ENCODE measurements at places on chromosomes 7 and 10.
A peak's percentile ranks its signal among the peaks of the same experiment; 100 is the strongest.

GRCh38 chr7:78402096-78402495 is 603.5 kb downstream of the PHTF2 start:
- no peak for DNase-seq

- no peak for DNase-seq
Measured at GRCh38 chr7:116911801-116912200, 41.5 kb upstream of the ST7 start.

DNA sequence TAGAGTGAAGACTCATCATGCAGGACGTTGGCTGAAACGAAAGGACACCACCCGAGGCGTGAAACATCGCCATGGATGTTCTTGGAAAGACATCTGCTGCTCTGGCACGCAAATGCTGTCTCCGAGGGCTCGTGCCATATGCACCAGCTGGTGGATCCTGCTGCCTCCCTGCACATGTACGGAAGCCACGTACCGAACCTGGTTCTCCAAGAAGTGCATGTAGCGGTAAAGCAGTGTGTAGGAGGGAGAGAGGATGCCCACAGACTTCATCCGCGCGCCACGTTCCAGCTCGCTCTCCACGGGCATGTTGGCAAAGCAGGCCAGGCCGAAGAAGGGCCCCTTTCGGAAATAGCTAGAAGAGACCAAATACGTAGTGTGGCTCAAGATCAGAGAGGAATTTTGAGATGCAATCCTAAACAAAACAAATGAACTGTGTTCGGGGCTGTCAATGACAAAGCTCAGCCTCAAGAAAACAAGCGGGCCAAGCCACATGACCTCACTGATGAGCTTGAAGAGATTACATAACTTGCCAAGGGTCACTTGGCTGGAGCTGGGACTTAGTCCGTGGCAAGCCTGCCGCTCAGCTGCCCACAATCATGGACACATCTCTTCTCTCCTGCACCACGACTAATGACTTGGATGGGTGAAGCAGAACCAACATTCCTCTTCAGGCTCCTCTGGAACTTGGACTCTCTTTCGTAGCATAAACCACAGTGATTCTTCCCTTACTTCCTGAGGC is 16.5 kb downstream of the DENND11 start:
- DNase-seq, result peak; percentile 91

- no peak for DNase-seq
Measured at GRCh38 chr7:76428868-76429805, 4.4 kb downstream of the ZP3 start.

- DNase-seq, result no peak
Measured at GRCh38 chr10:17368708-17369272, 85.6 kb downstream of the ST8SIA6 start.

DNA sequence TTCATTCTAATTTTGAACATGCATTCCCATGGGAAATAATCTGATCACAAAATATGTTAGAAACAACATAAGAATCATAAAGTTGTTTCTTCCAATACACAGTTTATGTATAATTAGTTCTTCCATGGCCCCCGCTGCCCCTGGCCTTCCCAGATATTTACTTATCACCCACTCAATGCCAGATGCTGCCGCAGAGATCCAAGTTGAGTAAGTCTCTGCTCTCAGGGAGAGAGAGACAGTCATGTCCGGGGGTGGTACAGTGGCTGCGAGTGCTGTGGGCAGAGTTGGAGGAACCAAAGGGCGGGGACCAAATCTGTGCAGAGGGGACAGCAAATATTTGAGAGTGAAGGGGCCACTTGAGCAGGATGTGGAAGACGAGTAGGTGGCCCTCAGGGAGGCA is 37.1 kb downstream of the COL26A1 start:
- no peak for DNase-seq

GRCh38 chr7:122726881-122727280 is 24.2 kb upstream of the RNF148 start:
- DNase-seq, result no peak

- peak; percentile 59 for DNase-seq
Measured at GRCh38 chr10:100347568-100348195, 649 bp downstream of the SCD start.

- no peak for DNase-seq
Measured at GRCh38 chr7:1624999-1625927, 44.8 kb upstream of the ELFN1 start.

DNA sequence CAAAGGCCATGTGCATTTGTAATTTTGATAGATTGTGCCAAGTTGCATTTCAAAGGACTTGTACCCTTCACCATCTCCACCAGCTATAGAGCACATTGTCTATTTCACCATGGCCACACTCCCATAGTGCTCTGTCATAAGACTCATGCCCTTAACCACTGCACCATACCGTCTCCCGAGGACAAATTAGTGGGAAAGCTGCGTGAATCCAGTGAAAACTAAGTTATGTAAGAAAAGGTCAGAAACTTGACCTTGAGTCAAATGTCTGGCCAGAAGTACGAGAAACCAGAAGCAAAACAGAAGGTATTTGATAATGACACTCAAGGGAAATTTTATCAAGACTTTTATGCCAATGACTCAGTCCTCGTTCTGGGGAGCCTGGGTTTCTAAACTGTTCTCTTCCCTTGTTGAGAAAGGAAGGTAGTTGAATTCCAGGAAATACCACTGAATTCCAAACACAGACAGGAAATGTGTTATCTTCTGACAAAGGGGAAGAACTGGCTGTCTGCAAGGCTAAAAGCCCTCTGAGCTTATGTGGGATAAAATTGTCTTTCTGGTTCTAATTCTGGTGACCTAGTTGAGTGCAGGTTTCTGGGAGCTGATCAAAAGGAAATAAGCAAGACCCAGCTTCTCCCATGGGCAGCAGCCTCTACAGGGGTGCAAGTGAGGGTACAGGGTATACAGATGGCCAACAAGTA is 49.7 kb downstream of the CDK1 start:
- DNase-seq, result no peak

- no peak for DNase-seq
Measured at GRCh38 chr10:127142136-127142535, 54.3 kb downstream of the INSYN2A start.

DNA sequence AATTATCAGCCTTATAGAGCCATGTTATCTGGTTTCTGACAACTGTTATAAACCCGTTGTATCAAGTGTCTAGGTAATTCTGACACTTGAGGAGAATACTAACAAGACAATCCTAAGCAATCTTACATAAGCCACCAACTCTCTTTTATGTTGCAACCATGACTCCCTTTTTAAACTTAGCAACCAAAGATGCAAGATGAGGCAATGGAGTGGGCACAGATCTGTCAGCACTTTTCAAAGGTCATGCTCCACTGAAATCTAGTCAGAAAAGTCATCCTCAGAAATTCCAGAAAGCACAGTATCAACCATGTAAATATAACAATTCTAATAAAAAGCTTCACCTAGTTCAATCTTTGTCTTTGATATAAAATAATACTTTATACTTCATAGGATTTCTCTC is 77.0 kb upstream of the SEMA3A start:
- DNase-seq, result no peak

- no peak for DNase-seq
Measured at GRCh38 chr10:119268871-119269506, 61.6 kb downstream of the GRK5 start.

- no peak for DNase-seq
Measured at GRCh38 chr10:37314350-37314749, 189.0 kb downstream of the ANKRD30A start.

GRCh38 chr10:132847856-132848255 is 61.9 kb upstream of the NKX6-2 start:
- DNase-seq, result no peak

DNA sequence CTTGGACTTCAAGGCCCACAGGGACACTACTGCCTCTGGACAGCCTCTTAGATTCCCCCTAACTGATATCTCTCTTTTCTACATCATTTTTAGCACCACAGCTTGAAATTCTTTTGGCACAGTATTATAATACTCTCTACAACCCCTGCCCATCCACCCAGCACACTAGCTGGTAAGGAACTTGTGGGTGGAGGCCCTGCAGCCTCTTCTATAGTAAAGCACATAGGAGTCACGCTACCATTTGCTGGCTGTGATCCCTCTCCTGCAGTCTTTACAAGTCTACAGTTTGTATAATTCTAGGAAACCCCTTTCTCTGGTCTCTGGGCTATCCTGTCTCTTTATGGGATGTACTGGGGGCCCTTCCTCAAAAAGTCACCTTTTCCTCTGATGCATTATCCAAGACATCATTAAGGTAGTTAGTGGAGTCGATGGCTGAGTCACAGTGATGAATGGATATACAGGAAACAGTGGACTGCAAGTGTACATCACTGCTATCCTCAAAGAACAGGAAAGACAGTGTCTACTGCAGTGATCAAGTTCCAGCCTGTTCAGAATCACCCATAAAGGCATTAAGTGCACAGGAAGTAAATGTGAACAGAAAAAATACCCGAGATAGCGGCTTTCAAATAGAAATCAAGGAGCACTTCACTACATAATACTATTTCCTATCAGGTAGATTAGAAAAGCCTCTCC is 54.4 kb downstream of the STK17A start:
- no peak for DNase-seq

- no peak for DNase-seq
Measured at GRCh38 chr7:124618871-124619270, 146.7 kb downstream of the GPR37 start.

- peak; percentile 76 for DNase-seq
Measured at GRCh38 chr7:28686418-28686800, 271.7 kb downstream of the TRIL start.

DNA sequence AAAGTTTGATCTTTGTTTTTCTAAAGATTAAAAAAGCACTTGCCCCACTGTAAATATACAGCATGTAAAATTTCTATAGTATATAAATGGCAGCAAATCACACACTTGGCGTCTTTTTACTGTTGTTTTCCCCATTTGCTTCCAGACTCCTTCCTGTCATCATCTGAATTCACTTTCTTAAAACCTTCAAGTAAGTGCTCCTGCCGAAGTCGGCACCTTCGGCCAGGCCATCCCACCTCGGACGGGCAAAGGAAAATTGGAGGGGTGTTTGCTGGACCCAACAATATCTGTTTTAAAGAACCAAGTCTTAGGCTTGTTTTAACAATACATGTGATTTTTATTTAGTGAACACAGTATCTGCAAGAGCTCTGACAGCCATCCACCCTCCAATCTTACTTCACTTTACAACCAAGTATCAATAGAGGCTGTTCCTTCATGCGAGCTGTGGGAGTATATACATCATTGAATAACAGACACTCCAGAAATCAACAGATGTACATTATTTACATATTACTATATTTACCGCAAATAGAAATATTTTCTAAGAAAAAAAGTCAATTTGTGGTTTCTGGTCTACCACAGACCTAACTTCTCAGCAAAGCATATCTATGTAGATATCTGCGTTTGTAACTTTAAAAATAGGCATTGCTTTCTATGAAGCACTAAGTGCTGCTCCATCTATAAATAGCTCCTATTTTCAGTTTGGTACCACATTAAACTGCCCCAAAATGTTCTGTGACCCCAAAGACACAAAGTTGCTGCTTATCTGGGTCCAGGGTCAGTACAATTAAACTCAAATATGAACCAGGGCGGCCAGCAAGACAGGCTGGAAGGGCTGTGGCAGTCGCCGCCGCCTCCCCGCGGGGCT is 110.7 kb downstream of the CYTH3 start:
- DNase-seq, result no peak

GRCh38 chr7:149414745-149415390 is 46.0 kb downstream of the ZNF777 start:
- DNase-seq, result no peak

DNA sequence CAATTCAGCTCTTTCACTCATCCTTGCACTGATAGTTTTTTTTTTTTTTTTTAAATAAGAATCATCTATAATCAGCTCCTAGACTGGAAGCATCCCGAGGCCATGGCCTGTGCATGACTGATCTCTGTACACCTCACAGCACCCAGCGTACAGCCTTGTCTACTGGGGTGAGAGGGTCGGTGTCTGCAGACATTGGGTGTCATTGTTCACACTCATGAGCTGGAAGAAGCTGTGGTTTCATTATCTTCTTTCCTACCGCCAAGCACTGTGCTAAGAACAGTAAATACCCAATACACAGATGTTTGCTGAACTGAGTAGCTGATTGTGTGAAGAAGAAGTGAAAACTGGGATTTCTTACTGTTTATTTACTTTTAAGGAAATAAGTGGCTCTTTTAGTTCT is 123.6 kb downstream of the CLEC2L start:
- DNase-seq, result no peak

- DNase-seq, result no peak
Measured at GRCh38 chr10:75950997-75951589, 519.7 kb downstream of the LRMDA start.

DNA sequence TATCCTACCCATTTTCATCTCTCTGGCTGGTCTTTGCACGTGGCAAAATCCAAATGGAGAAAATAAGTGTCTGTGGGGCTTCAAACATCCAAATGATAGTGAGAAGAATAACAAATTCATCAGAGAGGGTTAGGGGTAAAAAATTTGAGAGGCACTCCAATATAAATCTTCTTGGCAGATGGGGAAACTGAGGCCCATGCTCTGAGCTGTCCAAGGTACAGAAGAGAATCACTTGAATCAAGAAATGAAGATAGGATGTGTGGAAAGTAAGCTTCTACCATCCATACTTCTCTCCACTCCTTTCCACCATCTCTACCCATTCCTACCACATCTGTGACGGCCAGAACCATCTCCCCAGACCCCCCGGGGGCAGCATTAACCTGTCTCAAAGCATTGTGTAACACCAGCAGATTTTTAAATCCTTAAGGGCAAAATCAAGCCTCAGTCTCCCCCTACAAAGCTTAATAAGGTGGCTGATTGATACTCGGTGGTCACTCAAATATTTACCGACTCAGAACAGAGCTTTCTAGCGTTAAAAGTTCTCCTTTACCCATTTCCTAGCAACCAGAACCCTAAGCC is 818 bp downstream of the GOT1 start:
- no peak for DNase-seq

- DNase-seq, result no peak
Measured at GRCh38 chr10:117670116-117670904, 127.8 kb downstream of the EMX2 start.

DNA sequence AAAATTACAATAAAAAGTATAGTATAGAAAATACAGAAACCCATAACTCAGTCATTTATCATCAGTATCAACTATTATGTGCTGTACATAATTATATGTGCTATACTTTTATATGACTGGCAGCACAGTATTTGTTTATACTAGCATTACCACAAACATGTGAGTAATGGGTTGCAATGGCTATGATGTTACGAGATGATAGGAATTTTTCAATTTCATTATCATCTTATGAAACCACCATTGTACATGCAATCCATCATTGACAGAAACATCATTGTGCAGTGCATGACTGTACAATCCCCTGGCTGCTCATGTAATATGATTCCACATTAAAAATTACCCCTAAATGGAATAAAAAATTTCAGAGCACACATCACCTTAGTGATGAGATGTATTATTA is 55.7 kb upstream of the TMEM229A start:
- DNase-seq, result no peak

- no peak for DNase-seq
Measured at GRCh38 chr10:126669168-126669567, 1.3 kb downstream of the C10orf90 start.

DNA sequence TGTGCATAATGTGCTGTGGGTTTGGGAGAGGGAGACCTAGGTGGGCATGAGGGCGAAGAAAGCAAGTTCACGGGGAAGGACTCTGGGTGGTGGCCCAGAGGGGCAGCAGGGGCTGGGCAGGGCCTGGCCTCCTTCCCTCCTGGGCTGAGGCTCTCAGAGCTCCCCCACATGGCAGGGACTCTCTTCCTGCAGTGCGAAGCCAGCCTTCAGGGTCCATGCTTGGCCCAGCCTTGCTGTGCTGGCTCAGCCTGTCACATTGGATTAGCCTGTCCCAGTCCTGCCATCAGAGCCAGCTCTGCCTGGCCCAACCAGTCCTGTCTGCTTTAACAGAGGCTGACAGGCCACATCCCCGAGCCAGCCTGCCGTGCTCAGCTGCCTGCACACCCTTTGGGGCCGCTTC is 20.4 kb upstream of the ZNF488 start:
- no peak for DNase-seq

Measured in spinal cord (tissue), 10 donors.